ENCODE measurements at places on chromosomes 1 and 21.
A peak's percentile ranks its signal among the peaks of the same experiment; 100 is the strongest.

DNA sequence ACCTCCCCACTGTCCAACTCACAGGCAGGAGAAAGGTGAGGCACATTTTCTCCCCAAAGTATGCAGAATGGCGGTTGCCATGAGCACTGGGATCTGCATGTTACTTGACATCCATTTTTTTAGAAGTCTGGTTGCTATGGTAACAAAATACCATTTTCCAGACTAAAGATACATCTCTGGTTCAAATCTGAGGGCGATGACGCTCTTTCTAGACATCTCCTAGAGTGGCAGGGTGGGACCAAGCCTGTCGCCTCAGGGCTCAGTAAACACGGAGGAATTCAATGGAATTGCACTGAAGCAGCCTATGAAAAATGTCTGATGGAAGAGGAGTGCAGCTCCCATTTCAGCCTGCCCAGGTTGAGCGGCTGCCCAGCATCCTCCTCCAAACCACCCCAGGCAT, 21.5 kb upstream of the FAM43B start:
- no peak for DNase-seq

DNA sequence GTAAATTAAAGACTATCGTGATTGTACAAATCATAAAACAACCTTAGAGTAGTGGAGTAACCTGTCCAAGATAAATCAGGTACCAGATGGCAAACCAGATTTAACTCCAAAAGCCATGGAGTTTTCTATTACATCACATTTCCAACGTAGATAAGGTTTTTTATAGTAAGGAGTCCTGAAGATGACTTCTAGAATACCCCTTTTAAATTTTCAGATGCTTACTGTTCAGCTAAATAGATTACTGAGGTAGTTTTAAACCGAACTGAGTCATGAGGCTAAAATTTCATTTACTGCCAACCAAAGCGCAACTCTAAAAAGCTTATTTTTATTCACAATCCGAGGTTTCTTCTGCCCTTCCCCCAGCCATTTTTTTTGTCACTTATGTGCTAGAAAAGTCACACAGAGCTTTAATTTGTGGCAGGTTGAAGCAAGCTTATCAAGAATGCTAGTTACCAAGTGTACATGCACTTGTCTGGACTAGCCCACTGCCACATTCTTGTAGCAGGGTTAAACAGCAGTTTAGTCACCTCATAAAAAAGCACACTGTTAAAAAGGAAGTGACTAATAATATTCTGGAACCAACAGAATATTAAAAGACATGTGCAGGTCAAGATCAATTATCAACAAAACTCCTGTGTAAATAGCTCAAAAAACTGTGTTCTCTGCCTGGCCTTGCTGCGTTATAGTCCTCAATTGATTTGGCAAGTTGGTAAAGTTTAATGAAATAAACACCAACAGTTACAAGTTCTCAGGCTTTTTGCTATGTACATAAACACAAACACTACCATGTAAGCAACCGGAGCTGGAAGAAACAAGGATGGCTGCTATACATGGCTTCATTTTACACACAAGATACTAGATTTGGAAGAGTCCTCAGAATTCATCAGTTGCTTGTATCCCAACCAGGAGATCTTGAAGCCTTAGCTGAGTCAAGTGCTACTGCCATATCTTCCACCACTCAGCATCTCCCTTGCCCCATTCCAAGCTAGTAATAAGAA, 180.3 kb upstream of the DMRTA2 start:
- no peak for DNase-seq

DNA sequence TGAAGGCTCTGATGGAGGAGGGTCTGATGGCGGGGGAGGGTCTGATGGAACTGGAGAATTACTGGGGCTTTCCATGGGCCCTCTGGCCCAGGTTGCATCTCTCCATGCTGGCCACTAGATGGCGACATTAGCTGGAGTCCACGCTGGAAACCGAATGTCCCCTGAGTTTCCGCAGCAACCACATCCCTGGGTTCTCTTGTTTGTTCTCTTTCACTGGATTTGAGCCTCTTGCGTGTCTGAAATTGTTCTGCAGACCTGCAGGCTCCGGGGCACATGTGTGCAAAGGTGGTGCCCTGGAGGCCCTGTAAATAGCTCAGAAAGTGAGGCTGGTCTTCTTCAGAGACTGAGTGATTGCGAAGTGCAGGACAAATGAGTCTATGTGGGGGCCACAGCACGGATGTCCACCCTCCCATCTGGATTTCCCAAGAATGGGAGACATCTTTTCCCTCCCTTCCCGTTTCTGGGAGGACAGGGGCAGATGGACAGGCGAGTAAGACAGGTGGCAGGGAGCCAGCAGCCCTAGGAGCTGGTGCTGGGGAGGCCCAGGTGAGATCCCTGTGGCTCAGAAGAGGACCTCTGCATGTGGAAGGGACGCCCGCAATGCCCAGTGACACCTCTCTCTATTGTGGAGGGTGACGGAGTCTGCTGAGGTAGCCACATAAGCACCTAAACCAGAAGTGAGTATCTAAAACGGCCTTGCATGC, 73.2 kb upstream of the ABCG1 start:
- DNase-seq, result peak; percentile 58

DNA sequence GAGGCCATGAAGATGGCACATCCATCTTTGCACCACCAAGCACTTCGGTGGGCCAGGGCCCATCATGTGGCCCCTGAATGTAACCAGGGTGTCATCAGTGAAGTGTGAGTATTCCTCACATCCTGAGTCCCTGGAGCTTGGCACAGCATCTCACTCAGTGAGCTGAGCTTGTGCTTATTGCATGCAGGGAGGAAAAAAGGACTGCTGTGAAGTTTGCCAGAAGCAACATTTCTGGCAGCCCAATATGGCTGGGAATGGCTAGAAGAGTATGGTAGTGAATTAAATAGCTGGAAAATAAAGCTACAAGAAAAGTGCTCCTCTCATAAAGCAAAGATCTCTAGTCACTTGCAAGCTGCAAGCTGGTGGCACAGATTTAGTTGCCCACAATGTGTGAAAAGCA, 109.3 kb downstream of the TNFSF18 start:
- DNase-seq, result no peak
